Transverse colon (tissue), 4 donors: ENCODE measurements at places on chromosomes 13 and 19.

DNA sequence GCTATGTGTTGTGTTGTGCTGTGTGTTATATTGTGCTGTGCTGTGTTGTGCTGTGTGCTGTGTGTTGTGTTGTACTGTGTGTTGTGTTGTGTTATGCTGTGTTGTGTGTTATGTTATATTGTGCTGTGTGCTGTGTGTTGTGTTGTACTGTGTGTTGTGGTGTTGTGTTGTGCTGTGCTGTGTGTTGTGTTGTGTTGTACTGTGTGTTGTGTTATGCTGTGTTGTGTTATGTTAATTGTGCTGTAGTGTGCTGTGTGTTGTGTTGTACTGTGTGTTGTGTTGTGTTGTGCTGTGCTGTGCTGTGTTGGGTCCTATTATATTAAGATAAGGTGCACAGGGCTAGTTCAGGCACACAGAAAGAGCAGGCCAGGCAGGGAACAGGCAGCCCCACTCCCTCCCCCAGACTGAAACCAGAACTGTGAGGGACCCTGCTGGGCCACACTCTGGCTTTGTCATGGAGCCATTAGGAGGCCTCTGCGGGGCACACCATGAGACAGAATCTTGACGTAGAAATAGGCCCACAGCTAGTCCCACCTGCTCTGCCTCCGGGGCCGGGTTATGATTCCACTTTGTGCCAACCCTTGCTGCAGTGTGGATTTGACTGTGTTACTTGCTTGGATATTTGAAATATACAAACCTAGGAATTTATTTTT, 12.1 kb downstream of the SOX1 start:
- no peak for DNase-seq
- no peaks in the 10 kb centered on the region for H3K4me1 ChIP-seq
- no peaks in the 10 kb centered on the region for H3K36me3 ChIP-seq
- no peak overlapping the region for H3K27ac ChIP-seq
- no peak overlapping the region for H3K4me3 ChIP-seq

GRCh38 chr13:27535546-27535945, 84.8 kb downstream of the LNX2 start:
- no peak for DNase-seq
- H3K27me3 ChIP-seq: no peaks in the 10 kb centered on the region
- H3K4me1 ChIP-seq: peaks cover 6% of the 10 kb centered on the region
- H3K27ac ChIP-seq: no peak overlapping the region

GRCh38 chr19:19062454-19063182, 1.2 kb upstream of the SLC25A42 start:
- H3K27me3 ChIP-seq: no peaks in the 10 kb centered on the region
- peaks cover 15% of the 10 kb centered on the region for H3K4me1 ChIP-seq
- H3K4me3 ChIP-seq: no peak overlapping the region
- no peak for DNase-seq
- no peaks in the 10 kb centered on the region for H3K36me3 ChIP-seq
- H3K27ac ChIP-seq: peak overlapping the region; percentile 78

GRCh38 chr19:48354332-48354992, 9.3 kb downstream of the TMEM143 start:
- no peak for DNase-seq
- no peaks in the 10 kb centered on the region for H3K27me3 ChIP-seq
- H3K36me3 ChIP-seq: no peaks in the 10 kb centered on the region
- H3K4me3 ChIP-seq: no peak overlapping the region

DNA sequence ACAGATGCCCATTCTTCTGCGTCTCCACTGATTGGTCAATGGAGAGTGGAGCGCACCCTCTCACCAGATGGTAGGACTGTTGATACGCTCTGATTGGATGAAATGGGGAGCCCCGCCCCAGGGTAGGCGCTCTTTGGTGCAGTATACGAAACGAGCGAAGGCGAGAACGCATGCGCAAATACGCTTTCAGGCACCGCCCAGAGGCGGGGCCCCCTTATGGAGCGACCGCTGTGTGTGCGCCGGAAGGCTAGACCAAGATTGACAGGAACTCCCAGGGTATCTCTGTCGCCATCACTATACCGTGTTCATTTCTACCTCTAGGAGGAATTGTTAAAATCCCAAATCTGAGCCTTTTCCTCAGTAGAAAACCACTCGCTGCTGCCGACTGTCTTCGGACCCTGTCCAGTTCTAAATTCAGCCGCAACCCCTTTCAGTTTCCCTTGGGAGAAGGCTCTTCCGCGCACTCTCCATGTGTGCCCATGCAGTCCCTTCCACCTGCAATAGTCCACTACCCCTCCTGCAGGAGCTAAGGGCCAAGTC, 720 bp upstream of the HNRNPL start:
- no peaks in the 10 kb centered on the region for H3K27me3 ChIP-seq
- H3K4me1 ChIP-seq: peaks cover 26% of the 10 kb centered on the region
- H3K27ac ChIP-seq: peak overlapping the region; percentile 100
- H3K4me3 ChIP-seq: peak overlapping the region; percentile 50

GRCh38 chr13:66358564-66358963, 871.6 kb downstream of the PCDH9 start:
- DNase-seq: no peak
- no peaks in the 10 kb centered on the region for H3K4me1 ChIP-seq
- H3K27me3 ChIP-seq: no peaks in the 10 kb centered on the region
- no peaks in the 10 kb centered on the region for H3K36me3 ChIP-seq
- no peak overlapping the region for H3K4me3 ChIP-seq

DNA sequence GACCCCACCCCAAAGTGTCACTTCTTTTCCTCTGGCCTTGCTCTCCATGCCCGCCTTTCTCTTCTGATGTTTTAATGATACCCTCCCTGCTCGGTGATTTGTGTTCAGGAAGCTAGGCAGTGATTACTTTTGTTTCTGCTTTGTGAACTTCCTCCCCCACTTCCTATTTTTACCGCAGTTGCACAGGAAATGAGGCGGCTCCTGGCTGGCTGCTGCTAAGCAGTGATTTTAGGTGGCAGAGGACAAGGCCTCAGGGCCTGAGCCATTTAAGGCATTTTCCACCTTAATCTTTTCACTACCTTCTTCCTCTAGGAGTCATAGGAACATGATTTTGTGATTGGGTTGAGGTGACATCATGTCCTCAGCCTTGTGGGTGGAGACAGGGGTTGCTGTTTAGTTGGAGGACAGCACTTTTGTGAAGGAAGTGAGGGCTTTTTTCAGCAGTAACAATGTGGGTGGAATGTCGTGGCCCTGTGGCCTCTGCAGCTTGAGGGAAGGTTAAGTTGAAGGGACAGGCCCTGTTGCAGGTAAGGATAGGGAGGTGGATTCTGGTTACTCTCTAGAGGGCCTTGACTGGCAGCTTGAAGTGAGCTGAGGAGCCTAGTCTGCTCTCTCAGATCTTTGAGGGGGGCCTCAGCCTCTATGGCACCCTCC, 15.7 kb downstream of the GARRE1 start:
- DNase-seq: peak; percentile 51
- H3K4me1 ChIP-seq: peaks cover 29% of the 10 kb centered on the region
- H3K27me3 ChIP-seq: no peaks in the 10 kb centered on the region
